ENCODE measurements at places on chromosomes 7 and 10. TPM values are rescaled to one million over a fixed set of nuclear protein-coding genes. Genes with fewer than 3 reads are reported as not detected.

DNA sequence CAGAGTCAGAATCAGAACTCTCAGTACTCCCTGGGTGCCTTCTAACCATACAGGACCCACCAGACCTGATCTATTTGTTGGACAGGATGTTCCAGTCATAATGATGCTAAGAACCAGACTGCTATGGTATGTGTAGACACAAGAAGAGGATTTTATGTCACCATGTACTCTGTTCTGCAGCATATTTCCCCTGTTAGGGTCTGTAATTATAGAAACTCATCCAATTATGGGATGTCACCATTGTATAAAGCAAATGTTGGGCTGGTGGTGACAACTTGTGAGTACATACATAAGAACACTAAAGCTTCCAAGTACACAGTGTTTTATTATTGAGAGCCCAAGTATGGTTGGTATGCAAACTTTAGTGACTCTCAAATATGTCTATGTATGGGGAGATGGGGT, 67.1 kb upstream of the AGBL3 start:
- no peak for DNase-seq

DNA sequence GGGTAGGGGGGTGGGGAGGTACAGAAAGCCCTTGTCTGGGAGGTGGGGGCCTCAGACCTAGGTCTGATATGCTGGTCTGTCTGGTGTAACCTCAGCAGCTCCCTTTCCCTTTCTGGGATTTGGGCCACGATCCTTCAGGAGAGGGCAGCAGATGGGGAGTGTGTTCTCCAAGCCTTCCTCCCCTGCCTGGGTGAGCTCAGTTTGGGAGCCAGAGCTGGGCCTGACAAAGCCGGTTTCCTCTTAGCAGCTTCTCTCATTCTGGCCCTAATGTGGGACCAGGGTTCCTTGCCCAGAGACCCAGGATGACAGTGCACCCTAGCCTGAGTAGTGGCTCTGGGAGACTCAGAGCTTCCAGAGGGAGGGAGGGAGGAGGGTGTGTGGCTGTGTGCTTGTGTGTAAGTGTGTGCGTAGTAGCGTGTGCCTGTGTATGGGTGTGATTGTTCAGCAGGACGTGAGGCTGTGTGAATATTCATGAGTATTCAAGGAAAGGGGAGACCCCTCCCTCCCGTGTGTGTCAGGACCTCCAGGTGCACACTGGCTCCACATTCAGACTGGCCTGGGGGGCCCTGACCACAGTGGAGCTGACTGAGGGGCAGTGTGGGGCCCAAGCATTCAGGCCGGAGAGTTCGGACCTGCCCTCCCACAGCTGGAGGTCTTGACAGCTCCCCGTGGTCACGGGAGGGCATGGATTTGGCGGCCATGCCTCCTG, 96.5 kb downstream of the ZMIZ1 start:
- DNase-seq, result no peak

DNA sequence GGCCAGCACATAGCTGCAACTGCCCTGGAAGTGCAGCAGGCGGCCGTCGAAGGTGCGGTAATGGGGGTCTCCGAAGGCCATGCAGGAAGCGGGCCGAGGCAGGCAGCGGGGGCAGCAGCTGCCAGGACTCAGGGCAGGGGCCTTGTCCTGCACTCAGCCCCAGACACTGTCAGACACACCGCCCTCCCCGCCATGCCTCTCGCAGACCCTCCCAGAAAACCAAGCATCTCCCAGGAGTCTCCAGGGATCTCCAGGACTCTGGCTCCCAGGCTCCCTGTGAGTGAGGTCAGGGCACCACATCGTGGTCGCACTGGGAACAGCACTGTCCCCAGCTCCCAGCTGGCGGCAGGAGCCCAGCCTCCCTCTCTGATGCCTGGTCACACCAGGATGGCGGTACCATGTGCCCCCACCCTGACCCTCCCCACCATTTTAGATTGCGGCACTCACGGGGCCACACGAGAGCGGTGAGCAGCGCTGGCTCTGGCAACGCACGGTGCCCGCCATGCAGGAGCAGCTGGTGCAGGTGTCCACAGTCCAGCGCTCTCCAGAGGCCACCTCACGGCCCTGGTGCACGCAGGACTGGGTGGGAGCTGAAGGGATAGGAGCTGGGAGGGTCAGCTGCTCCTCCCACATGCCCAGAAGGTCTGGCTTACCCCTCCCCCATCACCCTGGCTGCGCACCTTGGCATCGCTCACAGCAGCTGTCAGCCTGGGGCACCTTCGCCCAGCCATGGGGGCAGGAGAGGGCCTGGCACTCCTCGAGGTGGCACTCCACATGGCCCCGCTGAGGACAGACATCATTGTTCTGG, 17.5 kb downstream of the ATP6V1F start:
- peak; percentile 56 for DNase-seq

GRCh38 chr7:133461421-133461820, 208.5 kb downstream of the EXOC4 start:
- no peak for DNase-seq

- no peak for DNase-seq
Measured at GRCh38 chr10:114682121-114682520, 24.0 kb upstream of the ABLIM1 start.

DNA sequence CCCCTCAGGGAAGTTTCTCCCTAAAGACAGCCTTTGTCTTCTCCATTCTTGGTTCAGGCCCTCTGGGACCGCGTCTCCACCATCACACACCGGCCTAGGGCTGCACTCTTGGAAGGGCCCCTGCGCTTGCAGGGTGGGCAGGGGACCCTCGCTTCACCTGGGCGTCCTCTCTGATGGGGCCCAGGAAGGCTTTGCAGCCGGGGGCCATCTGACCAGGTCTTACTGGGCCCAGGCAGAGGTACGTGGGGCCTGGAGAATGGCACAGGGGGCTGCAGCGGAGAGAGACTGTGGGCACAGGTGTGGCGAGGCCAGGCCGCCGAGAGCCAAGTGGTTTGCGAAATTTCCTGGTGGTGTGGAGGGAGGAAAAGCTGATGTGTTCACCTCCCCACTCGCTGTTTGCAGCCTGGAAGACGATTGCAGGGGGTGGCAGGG, 44.4 kb downstream of the ALOX5 start:
- no peak for DNase-seq

DNA sequence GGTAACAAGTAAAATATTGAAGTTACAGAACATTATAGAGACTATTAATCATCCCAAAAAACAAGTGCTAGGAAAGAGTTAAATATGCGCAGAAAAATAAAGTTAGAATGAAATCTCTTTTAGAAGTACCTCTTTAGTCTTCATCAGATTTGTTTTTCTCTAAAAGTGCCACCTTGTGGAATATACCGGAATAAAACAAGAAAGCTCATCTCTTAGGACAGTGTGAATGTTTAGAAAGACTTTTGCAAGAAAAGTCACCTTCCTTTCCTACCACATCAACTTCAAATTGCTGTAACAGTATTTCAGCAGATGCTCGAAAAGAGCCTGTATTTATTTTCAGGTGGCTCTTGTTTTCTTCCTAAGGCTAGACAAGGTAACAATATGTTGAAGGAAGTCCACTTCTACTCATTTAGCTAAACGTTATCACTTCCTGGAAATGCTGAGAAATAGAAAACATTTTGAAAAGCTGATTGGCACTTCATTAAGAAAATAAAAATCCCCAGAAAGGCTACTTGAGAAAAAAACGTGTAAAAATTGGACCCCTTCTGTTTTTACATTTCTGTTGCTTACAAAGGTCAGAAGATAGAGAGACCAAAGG, 19.8 kb upstream of the FAM133B start:
- no peak for DNase-seq

DNA sequence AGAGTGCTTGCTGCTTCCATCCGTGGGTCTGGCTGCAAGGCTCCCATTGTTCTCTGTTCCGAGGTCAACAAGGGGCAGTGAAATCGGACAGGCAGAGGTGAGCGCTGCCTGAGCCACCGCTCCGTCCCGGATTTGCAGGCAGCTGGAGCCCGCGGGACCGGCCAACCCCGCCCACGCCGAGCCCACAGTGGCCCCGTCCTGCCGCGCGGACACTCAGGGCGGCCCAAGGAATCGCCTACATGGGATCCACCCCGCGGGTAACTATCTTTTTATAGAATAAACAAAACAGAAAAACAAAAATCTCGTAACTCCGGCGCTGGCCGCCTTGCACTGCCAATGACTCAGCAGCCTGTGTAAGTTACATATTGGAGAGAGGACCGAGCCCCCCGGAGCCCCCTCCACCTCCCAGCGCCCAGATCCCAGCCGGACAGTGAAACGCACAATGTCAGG, 1.9 kb downstream of the BNIP3 start:
- DNase-seq, result peak; percentile 53

DNA sequence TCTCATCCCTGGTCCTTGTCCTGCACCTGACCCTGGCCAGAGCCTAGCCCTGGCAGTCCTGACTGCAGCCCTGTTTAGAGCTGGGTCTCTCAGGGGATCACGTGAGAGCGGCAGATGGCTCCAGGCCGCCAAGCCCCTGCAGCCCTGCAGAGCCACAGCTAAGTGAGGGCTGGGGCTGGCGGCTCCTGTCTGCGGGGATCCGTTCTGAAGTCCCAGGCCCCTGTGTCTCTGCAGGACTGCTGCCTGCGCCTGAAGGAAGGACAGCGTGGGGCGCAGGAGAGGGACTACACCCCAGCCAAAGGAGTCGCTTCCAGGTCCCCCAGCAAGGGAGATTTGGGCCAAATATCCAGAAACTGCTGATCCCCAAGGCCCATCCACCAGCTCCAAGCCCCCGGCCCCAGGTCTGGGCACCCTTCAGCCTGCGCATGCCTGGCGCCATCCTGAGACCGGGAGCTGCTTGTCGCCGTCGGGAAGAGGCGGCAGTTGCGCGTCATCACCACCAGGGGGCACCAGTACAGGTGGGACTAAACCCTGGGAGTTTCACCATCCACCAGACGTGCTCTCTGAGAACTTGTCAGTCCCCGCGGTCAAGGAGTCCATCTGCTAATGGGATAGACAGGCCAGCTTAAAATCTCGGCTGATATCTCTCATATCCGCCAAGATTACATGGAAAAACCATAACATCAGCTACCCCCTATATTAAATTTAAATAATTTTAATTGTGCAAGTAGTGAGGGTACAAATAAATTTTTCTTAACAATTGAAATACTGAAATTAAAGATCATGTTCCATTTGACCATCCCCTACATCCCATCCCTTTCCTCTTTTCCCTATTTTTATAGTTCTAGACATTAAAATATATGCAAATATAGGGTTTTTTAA, 25.1 kb upstream of the GHRHR start:
- peak; percentile 91 for DNase-seq

DNA sequence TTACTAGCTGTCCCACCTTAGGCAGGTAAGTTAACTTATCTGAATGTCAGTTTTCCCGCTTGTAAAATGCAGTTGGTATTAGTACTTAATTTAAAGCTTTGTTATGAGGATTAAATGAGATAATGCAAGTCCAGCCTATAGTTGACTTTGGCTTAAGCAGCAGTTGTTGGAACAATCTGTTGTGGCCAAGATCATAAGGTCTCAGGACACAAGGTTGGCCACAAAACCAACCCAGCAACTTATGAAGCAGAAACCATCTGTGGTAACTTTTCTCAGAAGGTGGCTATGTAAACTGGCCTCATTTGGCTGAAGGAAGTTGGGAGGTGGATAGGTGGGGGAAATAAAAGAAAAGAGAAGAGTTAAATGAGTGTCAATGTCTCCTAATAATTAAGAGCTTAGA, 29.4 kb downstream of the ENTPD1 start:
- no peak for DNase-seq

GRCh38 chr7:3011211-3011852, 32.3 kb downstream of the CARD11 start:
- no peak for DNase-seq

DNA sequence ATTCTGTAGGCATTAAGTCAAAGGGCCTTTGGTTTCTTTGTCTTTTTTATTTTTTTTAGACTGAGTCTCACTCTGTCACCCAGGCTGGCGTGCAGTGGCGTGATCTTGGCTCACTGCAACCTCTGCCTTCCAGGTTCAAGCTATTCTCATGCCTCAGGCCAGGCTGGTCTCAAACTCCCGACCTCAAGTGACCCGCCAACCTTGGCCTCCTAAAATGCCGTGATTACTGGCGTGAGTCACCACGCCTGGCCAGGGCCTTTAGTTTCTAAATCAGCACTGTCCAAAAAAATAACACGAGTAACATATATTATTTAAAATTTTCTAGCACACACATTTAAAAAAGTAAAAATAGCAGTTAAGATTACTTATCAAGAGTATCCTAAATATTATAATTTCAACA, 11.1 kb upstream of the ACSL5 start:
- DNase-seq, result no peak

GRCh38 chr10:51862149-51862548, 162.8 kb upstream of the CSTF2T start:
- DNase-seq, result no peak

GRCh38 chr10:89521368-89521767, 14.0 kb downstream of the SLC16A12 start:
- no peak for DNase-seq

DNA sequence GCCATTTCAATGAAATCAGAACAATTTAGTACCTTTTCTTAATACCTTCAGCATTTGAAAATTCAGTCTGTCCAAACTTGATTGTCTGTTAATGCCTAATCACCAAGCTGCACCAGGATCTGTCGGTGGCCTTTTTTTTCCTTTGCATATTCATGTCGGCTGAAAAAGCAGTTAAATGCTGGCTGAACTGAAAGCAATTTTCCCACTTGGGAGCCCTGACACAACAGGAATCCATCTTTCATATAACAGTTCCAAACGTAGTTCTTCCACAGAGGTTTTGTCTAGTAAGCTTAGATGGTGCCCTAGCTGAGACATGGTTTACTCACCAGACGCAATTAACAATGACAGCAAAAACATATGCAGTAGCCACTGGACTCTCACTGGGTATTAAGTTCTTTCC, 83.6 kb upstream of the CHCHD3 start:
- no peak for DNase-seq

DNA sequence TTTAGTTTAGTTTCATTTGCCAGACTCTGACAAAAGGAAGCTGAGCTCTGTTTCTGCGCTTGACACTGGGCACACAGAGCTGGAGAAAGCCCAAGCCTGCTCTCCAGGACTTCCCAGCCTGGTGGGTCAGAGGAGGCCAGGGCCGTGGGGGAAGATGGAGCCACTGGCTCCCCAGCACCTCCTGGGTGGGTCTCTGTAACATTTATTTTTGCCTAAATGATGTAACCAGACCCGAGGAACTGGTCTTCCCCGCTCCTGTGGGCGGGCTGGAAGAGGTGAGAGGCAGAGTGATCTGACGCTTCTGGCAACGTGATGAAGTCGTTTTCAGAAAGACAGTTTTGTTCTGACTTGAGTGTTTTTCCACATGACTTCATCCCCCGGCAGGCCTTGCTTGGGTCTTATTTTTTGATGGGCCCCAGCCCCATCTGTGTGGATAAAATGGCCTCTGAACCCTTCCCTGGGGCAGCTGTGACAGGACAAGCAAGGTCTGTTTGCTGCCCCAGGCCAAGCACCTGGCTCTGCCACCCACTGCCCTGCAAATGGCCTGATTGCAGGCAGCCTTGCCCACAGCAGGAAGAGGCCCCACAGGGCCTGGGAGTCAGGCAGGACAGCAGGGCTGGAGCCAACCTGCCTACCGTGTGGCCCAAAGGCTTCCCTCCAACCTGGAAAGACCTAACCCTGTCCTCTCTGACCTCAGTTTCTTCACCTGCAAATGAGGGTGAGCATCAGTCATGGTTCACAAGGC, 304.9 kb upstream of the ZMIZ1 start:
- DNase-seq, result no peak

GRCh38 chr7:12701433-12701832, 14.0 kb downstream of the ARL4A start:
- no peak for DNase-seq

- DNase-seq, result no peak
Measured at GRCh38 chr10:49393757-49394156, 2.1 kb downstream of the DRGX start.

The NUTM2A gene
- total RNA-seq, result 1.9 TPM

The CTBP2 gene
- total RNA-seq, result 6.9 TPM

The SDHAF3 gene
- total RNA-seq, result 9.9 TPM

The PRLHR gene
- total RNA-seq, result under 0.01 TPM

The EVX1 gene
- total RNA-seq, result not detected

The METTL27 gene
- 1.0 TPM for total RNA-seq

The ARID5B gene
- total RNA-seq, result 6.1 TPM
